ENCODE measurements at places on chromosomes 3 and 15. TPM values are rescaled to one million over a fixed set of nuclear protein-coding genes. Genes with fewer than 3 reads are reported as not detected.

DNA sequence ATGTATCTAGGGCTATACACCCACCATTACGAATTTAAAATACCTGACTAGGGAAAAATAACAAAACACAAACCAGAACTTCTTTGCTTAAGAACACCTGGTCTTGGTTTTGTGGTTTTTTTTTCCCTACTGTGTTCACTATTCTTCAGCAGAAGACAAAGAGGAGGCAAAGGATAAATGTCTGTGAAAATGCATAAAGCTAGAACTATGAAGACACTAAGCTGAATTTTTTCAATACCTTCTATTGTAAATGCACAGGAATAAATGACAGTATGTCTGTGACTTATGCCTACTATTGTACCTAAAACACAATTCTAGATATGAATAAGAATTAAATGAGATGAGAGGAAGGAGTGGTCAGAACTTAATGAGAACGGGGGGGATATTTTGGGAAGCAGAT, 86.9 kb downstream of the TBL1XR1 start:
- no peak overlapping the region for H3K27ac ChIP-seq
- H3K36me3 ChIP-seq: no peaks in the 10 kb centered on the region
- no peak overlapping the region for H3K4me3 ChIP-seq
- DNase-seq: no peak
- H3K4me1 ChIP-seq: no peaks in the 10 kb centered on the region

GRCh38 chr15:69760258-69760845, 307.7 kb downstream of the RPLP1 start:
- peaks cover 3% of the 10 kb centered on the region for H3K27me3 ChIP-seq
- no peaks in the 10 kb centered on the region for H3K36me3 ChIP-seq
- DNase-seq: no peak

The RTP4 gene
- 0.27 TPM for total RNA-seq

The CELF6 gene
- total RNA-seq: 1.2 TPM

GRCh38 chr3:61718565-61718964, 157.2 kb downstream of the PTPRG start:
- H3K4me3 ChIP-seq: no peak overlapping the region
- no peak overlapping the region for H3K27ac ChIP-seq
- H3K36me3 ChIP-seq: no peaks in the 10 kb centered on the region
- no peaks in the 10 kb centered on the region for H3K27me3 ChIP-seq

- no peaks in the 10 kb centered on the region for H3K36me3 ChIP-seq
- H3K27ac ChIP-seq: no peak overlapping the region
- H3K27me3 ChIP-seq: peaks cover 7% of the 10 kb centered on the region
- no peak for DNase-seq
- H3K4me1 ChIP-seq: peaks cover 8% of the 10 kb centered on the region
- no peak overlapping the region for H3K4me3 ChIP-seq
These were observed 11.6 kb downstream of the PCSK6 start for GRCh38 chr15:101477851-101478362.

DNA sequence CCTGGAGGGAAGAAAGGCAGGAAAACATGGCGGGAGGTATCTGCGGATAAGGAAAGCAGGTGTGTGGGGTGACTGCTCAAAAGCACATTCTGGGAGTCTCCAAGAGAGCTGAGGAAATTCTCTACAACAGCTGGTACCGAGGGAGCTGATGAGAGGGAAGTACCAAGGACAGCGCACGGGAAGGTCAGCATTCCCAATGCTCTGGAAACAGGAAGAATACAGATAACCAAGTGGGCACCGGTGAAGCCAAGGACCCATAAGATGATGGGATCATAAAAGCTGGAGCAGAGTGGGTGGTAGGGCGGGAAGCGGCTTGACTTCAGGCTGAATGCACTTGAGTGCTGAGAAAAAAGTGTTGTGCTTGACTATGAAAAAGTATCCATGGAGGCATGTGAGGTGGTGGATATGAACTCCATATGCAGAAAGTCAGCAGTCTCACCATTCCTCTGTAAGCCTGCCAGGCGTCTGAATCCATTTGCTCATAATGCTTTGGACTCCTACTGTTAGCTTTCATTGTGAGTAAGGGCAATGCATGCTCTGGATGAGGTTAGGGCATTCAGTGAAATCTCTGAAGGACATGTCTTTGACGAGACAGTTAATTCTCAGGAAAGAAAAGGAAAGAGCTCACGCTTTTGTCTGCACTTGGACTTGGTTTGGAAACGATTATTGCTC, 215.5 kb downstream of the NR1D2 start:
- no peaks in the 10 kb centered on the region for H3K4me1 ChIP-seq
- H3K4me3 ChIP-seq: no peak overlapping the region
- no peak overlapping the region for H3K27ac ChIP-seq
- H3K27me3 ChIP-seq: no peaks in the 10 kb centered on the region
- peak; percentile 33 for DNase-seq
- no peaks in the 10 kb centered on the region for H3K36me3 ChIP-seq

- DNase-seq: no peak
- H3K4me3 ChIP-seq: no peak overlapping the region
These were observed 76.1 kb downstream of the TOP2B start for GRCh38 chr3:25588441-25589103.

The TEX55 gene
- not detected for total RNA-seq

The P2RY14 gene
- 1.5 TPM for total RNA-seq

The LMOD3 gene
- total RNA-seq: 90.3 TPM

The FANCD2 gene
- 8.2 TPM for total RNA-seq

GRCh38 chr3:46454209-46454595, 10.5 kb downstream of the LTF start:
- no peak overlapping the region for H3K27ac ChIP-seq
- H3K4me1 ChIP-seq: no peaks in the 10 kb centered on the region
- no peak for DNase-seq
- H3K36me3 ChIP-seq: no peaks in the 10 kb centered on the region

The TPRG1 gene
- 2.7 TPM for total RNA-seq

The NME9 gene
- total RNA-seq: 0.22 TPM

DNA sequence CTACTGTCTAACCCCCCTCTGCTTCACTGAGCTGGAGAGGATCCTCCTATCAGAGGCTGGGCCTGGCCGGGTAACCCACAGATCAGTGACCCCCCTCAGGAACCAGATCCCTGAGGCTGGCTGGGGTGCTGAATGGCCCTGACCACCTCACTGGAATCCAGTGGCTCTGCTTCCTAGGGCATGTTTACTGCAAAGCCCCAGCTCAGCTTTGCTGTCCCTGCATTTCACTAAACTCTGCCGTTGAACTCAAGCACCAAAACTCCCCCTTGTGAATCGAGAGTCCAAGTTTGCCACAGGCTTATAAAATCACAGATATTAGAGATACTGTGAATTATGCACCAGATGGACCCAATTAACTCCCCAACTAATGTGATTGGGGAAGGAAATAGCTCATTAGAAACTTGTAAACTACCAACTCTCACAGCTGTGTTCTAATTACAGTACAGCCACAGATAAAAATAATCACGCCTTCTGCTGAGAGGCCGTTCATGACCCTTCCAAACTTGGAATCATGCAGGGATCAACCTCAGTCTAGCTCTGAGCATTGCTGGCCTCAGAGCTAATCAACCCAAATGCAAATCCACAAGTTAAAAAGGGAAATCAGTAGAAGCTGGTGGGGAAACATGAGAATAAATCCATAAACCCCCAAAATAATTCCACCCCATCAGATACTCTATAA, 47.0 kb downstream of the OCA2 start:
- H3K4me1 ChIP-seq: peaks cover 27% of the 10 kb centered on the region
- DNase-seq: peak; percentile 27
- peak overlapping the region; percentile 31 for H3K27ac ChIP-seq
- no peaks in the 10 kb centered on the region for H3K36me3 ChIP-seq
- no peak overlapping the region for H3K4me3 ChIP-seq
- no peaks in the 10 kb centered on the region for H3K27me3 ChIP-seq

The CLRN1 gene
- 0.18 TPM for total RNA-seq

The PLA2G4E gene
- total RNA-seq: 0.80 TPM

DNA sequence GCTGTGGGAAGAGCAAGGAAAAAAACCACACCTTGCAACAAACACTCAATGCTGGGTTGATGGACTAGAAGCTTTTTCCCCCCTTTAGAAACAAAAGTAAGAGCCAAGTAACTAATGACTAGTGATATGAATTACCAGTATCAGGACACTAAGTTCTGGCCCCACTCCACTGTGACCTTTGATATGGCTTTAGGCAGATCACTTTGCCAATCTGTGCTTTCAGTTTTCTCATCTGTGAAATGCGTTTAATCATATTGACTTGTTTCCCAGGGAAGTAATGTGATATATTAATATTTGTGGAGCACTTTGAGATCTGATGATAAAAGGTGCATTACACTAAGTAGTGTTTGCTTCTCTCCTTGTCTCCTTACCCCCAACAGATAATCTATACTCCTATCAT, 319.3 kb upstream of the SATB1 start:
- H3K27me3 ChIP-seq: no peaks in the 10 kb centered on the region
- no peak for DNase-seq
- no peak overlapping the region for H3K4me3 ChIP-seq
- no peaks in the 10 kb centered on the region for H3K4me1 ChIP-seq
- H3K36me3 ChIP-seq: no peaks in the 10 kb centered on the region

The CHRFAM7A gene
- total RNA-seq: 0.62 TPM

- H3K27me3 ChIP-seq: no peaks in the 10 kb centered on the region
These were observed 14.6 kb downstream of the PLSCR2 start for GRCh38 chr3:146454796-146455195.

DNA sequence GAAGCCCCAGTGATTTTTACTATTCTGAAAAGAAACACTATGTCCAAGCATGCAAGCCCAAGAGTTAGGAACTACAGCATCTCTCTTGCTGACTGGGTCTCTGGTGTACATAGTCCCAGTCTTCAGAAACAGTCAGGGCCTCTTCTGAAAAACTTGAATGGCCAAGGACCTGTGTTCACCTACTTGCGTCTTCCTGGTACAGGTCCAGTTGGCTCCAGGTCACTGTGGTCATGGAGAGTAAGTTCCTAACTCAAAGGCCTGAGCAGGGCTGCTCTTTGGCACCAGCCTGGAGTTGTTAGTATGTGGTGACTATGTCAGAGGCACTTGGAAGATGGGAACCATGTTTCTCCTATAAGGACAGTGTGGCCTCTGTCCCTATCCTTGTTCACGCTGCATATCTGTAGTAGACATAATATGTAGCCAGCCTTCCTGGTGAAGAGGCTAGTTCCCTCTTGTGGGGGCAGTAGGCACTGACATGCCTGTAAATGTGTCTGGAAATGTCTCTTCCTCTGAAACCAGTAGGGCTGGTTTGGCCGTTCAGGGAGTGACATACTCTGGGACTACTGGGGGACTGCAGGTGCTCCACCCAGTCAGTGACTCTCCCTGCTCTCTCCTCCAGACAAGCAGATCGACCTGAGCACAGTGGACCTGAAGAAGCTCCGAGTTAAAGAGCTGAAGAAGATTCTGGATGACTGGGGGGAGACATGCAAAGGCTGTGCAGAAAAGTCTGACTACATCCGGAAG, 2.6 kb upstream of the RBM15B start:
- no peak overlapping the region for H3K4me3 ChIP-seq
- H3K36me3 ChIP-seq: peaks cover 54% of the 10 kb centered on the region
- peaks cover 48% of the 10 kb centered on the region for H3K4me1 ChIP-seq
- no peak overlapping the region for H3K27ac ChIP-seq
- DNase-seq: no peak

DNA sequence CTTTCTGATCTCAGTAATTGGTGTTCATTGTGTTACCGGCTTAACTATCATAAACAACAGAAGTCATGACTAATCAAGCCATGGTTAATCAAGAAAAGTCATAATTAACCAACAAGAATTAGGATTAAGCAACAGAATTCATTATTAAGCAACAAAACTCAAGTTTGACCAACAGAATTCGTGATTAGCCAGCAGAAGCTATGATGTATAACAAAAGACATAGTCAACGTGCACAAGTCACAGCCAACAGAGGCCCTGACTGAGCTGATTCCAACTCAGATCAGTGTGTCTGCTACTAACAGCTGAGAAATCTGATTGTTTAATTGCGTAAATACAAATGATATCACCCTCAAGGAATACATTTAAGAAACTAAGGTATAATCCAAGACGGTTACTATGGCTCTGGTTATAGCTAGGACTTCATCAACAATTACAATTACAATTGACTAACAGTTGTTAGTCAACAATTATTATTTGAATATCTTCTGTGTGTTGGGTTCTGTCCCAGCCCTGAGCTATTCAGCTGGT, 67.7 kb downstream of the RARB start:
- no peak overlapping the region for H3K27ac ChIP-seq
- DNase-seq: no peak
- H3K4me3 ChIP-seq: no peak overlapping the region
- H3K36me3 ChIP-seq: no peaks in the 10 kb centered on the region
- H3K27me3 ChIP-seq: no peaks in the 10 kb centered on the region
- no peaks in the 10 kb centered on the region for H3K4me1 ChIP-seq

The TRPM1 gene
- total RNA-seq: not detected

The ZNF662 gene
- total RNA-seq: 13.0 TPM

- no peak overlapping the region for H3K27ac ChIP-seq
- H3K27me3 ChIP-seq: no peaks in the 10 kb centered on the region
- no peak for DNase-seq
- no peaks in the 10 kb centered on the region for H3K36me3 ChIP-seq
- no peak overlapping the region for H3K4me3 ChIP-seq
These were observed 63.0 kb downstream of the SFMBT1 start for GRCh38 chr3:52982839-52983238.

The SLCO2A1 gene
- total RNA-seq: 0.49 TPM

DNA sequence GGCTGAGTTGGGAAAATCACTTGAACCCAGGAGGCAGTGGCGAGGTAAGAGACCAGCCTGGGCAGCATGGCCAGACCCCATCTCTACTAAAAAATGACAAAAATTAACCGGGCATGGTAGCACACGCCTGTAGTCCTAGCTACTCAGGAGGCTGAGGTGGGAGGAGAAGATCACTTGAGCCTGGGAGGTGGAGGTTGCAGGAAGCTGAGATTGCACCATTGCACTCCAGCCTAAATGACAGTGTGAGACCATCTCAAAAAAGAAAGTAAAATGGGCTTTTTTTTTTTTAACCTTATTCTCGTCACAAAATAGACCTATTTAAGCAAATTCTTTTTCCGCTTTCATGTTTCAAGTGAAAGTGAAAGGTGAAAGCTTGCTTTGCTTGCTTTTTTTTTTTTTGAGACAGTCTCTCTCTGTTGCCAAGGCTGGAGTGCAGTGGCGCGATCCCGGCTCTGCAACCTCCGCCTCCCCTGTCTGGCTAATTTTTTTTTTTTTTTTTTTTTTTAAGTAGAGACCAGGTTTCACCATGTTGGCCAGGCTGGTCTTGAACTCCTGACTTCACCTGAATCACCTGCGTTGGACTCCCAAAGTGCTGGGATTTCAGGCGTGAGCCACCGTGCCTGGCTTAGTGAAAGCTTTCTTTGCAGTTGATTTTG, 3.6 kb downstream of the PDIA3 start:
- H3K27me3 ChIP-seq: no peaks in the 10 kb centered on the region
- peaks cover 8% of the 10 kb centered on the region for H3K4me1 ChIP-seq
- peak; percentile 31 for DNase-seq
- no peak overlapping the region for H3K4me3 ChIP-seq

GRCh38 chr3:39920271-39920670, 110.9 kb downstream of the MYRIP start:
- no peak overlapping the region for H3K27ac ChIP-seq
- H3K4me3 ChIP-seq: no peak overlapping the region
- H3K27me3 ChIP-seq: no peaks in the 10 kb centered on the region
- DNase-seq: no peak
- H3K4me1 ChIP-seq: no peaks in the 10 kb centered on the region

All from muscle of leg (tissue), 16 donors.